Calu3 (cell line): ENCODE measurements at places on chromosomes 12 and 14.

- DNase-seq = no peak
These were observed 45.8 kb upstream of the IQSEC3 start for GRCh38 chr12:20757-21156.

GRCh38 chr12:85299053-85299452, 19.0 kb downstream of the ALX1 start:
- DNase-seq = no peak

GRCh38 chr14:93951635-93952540, 24.5 kb downstream of the ASB2 start:
- no peak for DNase-seq

DNA sequence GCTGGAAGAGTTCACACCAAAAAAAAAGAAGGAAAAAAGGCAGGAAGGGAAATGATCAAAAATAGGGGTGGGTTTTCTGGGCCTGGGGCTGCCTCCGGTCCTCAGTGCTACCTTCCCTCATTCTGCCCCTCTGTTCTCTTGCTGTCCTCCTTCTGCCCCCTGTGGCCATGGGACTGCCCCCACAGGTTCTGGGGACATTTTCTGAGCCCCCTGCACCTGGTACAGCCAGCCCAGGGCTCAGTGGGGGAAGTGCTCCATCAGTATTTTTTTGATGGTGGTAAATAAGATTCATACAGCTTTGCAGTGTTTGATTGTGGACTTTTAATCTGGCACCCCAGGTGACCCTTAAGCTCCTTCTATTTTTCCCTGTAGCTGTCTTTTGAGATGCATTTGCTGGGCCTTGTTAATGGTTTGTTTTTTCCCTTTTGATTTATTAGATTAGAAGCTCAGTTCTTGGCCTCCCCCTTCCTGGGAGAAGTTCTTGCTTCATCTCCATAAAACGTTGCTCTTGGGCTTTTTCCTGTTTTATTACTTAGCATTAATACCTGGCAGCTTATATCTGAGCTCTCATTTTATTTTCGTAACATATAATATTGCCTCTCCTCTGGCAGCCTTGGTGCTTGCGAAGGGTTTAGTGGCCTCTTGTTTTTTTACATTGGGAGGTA, 43.1 kb downstream of the CHST11 start:
- DNase-seq = no peak

DNA sequence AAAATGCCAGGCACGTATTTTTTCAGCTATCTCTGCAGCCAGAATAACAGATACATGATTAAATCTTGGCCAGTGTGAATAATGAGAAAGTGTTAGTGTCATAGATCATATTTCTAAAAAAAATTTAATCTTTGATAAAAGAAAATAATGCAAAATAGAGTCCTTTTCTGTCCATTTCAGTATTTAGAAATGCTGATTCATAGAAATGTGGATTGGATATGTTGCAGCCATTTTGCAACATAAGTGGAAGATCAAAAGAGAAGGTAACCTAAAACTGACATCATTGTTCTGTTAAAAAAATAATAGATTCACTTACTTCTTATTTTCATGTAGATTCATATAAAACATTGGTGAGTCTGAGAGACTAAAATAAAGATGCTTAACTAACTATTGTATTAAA, 1010.3 kb downstream of the LRFN5 start:
- DNase-seq = no peak
